Hypothalamus (tissue), 51 donors: ENCODE measurements at places on chromosomes 3 and 15.

GRCh38 chr15:71252044-71252739 lies 136.9 kb downstream of the THSD4 start:
- DNase-seq, result no peak

DNA sequence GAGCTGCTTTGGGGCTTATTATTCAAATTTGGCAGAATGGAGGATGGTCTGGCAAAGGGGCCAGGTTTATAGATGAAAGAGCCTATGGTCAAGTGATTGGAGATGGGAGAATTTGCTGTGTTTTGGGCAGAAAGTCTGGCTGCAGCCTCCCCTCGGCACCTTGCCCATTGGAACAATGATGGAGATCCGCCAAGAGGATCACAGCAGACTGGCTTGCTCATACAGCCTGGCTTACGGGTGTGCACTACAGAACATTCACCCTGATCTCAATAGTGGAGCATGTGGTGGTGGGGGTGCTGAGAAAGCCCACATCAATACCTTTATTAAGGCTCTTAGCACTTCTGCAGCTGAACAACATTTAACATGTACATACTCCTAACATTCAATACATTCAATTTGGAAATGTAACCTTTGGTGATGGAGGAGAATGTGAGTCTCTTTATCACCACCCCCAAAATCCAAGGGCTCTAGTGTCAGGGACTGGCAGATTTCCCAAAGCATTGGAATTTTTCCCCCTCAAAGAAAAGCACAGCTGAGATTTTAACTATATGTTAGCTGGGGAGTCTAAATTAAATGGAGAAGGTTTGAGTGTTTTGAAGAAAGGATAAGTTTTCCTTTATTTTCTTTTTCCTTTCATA lies 118.4 kb upstream of the TMC3 start:
- no peak for DNase-seq

- DNase-seq, result no peak
Measured at GRCh38 chr3:68973639-68974038, 39.8 kb downstream of the EOGT start.

- DNase-seq, result no peak
Measured at GRCh38 chr3:72113964-72114363, 329.0 kb upstream of the PROK2 start.

GRCh38 chr15:68550498-68551295 lies 28.1 kb upstream of the CORO2B start:
- DNase-seq, result peak; percentile 60

- DNase-seq, result no peak
Measured at GRCh38 chr3:57006179-57006657, 54.2 kb upstream of the SPATA12 start.

- DNase-seq, result no peak
Measured at GRCh38 chr15:74920456-74920855, 13.8 kb upstream of the FAM219B start.

DNA sequence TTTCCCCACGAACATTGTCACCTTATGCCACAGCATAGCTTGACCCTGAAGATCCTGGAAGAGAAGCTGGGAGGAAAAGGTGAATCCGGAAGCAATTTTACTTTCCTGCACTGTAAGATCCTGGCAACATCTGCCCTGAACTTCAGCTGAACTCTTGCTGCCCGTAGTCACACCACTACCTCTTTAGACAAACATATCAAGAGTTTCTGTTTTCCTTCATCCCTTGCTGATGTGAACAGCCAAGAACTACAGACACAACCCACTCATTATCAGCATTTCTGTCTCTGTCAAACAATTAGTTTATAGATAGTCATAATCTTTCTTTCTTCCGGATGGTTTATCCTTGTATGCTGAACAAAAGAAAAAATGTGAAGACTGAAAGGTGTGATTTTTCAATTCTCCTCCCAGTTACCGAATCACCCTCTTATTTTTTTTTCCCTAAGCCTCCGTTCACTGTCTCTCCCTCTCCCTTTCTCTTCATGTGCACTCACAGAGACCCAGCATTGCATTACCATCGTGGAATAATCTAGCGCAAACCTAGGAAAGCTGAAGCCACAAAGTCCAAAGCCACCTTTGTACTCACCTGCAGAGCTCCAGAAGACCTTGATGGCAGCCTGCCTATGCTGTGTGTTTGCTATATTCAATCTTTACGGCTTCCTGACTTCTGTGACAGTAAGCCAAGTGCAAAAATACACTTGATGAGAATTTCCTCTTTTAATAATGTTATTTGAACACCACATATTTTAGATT lies 229.2 kb downstream of the CDIN1 start:
- no peak for DNase-seq

DNA sequence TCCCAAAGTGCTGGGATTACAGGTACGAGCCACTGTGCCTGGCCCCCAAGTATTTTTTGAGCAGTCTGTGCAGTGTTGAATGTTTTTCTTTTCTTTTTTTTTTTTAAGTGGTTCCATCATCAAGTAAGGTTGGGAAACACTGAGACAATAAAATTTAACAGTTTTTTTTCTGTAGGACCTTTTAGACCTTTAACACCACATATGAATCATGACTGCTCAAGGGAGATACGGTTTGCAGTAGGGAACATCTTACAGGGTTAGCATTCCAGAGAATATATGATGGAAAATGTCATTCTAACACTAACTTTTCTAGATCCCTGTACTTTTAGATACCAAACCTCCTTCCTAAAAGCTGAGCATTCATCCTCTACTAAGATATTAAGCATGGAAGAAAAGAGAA lies 41.7 kb downstream of the SNX4 start:
- DNase-seq, result no peak

DNA sequence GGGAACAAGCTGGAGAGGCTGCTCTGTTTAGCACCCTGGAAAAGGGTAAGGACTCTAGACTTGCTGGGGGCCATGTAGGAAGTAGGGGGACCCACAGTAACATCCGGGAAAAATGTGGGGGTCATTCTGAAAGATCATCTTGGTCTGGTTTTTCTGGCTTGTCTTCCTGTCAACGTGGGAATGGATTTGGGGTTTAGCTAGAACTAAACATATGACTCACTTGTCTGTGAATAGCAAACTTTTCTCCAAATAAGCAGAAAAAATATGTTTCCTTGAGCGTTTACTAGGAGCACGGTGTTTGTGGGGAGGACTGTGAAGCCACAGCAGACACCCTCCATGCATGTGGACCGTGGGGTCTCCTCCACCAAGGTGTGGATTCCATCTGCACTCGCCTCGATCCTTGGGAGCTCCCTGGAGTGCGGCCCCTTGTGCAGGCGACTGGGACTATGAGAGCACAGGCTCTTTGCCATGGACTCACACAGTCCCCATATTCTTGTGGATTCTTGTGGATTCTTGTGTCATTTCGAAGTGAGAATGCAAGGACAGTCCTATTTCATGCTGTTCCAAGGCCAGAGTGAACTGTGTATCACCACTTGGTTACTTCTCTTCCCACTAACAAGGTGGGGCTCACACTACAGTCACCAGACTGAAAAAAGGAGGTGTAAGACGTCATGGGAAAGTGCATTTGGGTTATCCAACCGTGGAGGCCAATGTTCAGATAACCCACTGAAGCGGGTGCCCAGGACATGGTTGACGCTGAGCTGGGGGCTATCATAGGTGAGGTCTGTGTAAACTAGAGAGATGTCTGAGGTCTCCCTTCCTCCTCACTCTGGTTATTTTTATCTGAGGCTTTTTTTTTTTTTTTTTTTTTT lies 25.5 kb downstream of the PGPEP1L start:
- DNase-seq, result no peak

DNA sequence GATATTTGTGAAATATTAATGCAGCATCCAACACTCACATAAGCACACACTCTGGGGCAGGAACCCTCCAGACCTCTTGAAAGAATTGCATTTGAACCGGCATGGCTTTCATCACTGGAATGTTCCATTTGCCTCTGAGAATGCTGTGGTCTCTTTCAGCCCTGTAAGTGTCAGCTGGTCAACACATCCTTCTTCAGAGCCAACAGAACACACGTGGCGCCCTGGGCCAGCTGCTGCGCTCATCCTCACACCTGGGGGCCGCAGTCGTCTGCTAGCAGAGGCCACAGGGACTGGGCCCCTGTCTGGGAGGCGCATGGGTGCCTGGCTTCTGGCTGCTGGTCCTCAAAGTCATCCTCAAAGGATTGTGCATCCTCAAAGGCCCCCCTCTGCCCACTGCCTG lies 71.4 kb upstream of the HERC1 start:
- DNase-seq, result no peak

DNA sequence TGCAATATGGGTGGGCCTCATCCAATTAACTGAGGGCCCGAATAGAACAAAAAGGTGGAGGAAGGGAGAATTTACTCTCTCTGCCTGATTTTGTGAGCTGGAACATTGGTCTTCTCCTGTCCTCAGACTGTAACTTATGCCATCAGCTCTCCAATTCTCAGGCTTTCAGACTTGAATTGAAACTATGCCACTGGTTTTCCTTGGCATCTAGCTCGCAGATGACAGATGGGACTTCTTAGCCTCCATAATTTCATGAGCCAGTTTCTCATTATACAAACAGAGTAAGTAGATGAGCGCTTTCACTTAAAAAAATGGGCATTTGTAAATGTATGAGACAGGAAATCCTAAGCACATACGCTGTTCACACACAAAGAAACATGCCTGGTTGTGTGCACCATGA lies 8.7 kb upstream of the PTX3 start:
- no peak for DNase-seq

DNA sequence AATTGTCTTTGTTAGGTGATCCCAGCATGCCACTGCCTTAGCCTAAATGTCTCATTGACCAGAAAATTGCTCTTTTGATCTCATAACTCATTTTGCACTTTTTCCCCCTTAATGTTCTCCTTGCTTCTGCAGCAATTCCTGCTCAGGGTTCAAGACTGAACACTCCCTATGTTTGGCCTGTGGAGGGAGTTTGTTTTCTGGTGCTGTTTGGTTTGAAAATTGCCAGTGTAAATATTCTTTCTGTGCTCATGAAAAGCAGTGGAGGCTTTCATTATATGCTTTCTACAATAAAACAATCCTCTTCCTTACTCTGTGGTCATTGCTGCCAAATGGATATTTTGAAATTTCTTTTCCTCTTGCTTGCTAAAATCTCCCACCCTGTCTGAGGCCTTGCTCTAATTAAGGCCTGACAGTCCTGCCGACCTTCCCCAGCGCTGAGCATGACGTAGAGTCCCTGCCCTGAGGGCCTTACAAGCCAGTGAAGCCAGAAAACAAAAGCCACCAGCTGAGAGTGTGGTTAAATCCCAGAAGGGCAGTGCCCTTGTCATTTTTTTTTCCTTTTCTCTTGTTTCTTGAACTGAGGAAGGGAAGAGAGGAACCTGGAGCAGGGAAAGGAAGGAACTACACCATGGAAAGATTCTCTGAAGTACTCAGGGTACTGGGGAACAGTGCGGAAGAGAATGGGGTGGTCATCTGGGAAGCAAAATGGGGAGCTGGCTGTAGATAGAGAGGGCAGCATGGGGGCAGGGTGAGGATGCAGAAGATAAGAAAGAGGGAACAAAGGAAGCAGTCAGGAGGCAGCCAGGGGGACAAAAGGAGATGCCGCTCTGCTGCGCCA lies 24.8 kb downstream of the ZBTB38 start:
- DNase-seq, result no peak

GRCh38 chr3:86658876-86659275 lies 332.1 kb downstream of the VGLL3 start:
- DNase-seq, result no peak

DNA sequence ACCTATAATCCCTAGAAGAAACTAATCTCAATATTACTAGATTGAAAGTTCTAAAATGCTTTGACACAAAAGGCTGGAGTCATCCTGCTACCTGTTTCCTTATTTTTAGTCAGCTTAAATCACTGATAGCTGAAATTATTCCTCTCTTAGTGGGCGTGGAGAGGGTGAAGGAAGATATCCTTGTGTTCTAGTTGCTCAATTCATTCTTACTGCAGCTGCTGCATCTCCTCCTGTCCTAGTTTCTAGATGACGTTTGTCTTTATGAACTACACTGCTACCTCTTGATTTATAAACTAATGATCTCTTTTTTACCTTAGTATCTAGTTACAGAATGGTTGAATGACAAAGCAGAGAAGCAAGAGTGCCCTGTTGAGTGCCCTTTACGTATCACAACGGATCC lies 50.7 kb downstream of the SETD5 start:
- DNase-seq, result no peak

GRCh38 chr3:38610934-38611333 lies 38.6 kb downstream of the SCN5A start:
- no peak for DNase-seq

- DNase-seq, result no peak
Measured at GRCh38 chr3:44066806-44067205, 174.9 kb upstream of the TOPAZ1 start.

GRCh38 chr3:112149136-112149535 lies 16.1 kb upstream of the GCSAM start:
- DNase-seq, result no peak

DNA sequence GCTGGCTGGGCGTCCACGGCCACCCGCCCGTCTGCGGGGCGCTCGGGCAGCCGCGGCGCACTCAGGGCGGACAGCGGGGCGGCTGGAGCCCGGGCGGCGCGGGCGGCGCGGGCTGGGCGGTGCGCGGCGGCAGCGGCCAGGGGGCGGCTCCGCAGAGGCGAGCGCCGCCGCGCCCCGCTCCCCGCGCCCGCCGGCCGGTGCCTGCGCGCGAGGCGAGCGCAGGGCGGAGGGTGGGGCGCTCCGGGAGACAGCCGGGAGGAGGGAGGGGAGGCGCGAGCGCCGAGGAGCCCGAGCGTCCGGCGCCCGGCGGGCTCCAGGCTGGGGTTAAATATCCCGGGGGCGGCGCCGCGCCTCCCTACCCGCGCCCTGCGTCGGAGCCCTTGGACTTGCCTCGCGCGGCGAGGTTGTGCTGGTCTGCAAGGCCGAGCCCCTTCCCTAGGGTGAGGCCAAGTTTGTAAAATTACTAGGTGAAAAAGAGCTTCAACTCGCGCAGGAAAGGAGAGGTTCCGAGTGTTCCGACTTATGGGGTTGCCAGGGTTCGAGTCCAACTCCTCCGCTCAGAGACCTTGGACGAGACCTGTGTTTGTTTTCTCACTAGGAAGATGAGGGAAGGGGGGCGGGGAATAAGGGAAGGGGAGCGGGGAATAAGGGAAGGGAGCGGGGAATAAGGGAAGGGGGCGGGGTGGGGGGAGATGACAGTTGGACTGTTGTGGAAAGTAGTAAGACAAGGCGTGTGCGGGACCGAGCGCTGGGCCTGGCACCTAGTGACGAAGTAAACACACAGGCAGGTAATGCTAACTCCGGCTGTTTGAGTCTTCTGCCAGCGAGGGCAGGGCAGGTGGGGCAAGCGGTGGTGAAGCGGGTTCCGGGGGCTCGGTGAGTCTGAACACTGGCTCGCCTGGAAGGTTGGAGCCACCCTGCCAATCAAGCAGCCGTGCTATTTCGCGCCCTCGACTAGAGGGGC lies at the start of gene TNFAIP8L3:
Gene TNFAIP8L3, minus strand, starts transcription at position 301 of the 964 bp plus-strand sequence. CDS start 311 bp downstream, outside the sequence.
- DNase-seq, result no peak

GRCh38 chr3:185337231-185337816 lies 25.6 kb upstream of the MAP3K13 start:
- DNase-seq, result no peak

- DNase-seq, result no peak
Measured at GRCh38 chr3:24052446-24052845, 107.4 kb downstream of the NR1D2 start.

DNA sequence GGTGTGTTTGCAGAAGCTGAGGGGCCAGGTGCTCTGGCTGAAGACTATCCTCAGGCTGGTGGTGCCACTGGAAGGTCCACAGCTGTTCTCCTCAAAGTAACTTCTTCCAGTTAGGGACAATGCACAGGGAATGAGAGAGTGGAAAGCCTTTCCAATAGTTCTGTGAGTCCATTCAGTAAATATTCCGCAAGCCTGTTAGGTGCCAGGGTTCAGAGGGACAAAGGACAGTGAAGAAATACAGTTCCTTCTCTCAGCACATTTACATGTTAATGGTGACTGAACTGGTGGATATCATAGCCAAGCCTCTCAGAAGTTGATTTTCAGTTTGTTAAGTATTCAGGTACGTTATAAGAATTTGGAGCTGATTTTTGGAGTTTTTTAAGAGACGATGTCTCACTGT lies 122.5 kb downstream of the C3orf70 start:
- no peak for DNase-seq
